ENCODE measurements at places on chromosomes 11 and 22. TPM values are rescaled to one million over a fixed set of nuclear protein-coding genes. Genes with fewer than 3 reads are reported as not detected.

DNA sequence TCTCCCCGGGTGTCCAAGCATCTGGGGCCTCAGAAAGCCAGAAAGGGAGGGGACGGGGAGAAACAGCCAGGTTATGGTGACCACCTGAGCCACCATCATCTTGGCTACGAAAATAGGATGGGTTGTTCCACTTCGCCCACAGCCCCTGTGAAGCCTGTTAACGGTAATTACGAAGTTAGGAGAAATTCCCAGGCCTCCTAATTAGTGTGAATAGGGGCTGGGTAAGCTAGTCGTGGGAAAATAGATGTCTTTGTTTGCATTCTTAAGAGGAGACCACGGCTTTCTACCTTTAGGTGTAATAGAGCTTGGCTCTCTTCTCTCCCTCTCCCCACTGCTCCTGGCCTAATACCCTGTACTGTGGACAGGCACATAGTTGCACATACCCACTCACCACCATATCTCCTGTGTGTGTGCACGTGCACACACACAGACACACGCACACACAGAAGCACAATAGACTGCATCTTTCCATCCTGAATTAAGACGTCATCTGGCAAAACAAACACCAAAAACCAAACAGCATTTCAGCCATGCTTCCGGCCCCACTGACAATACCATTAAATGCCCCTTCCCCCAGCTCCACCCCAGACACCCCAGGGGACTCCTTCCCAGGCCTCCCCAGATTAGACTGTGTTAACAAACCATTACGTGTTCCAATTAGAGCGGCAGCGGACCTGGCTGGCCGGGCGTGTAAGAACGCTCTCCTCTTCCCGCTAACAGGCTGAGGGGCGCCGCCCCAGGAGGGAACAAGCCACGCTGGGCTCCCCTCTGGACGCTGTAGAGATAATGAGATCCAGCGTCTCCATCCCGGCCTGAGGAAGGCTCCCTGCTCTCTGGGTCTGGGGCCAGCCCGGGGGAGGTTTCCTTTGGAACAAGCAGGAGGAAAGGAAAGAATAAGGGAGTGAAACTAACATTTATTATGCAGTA, 72.8 kb downstream of the TP53I11 start:
- peaks cover 47% of the 10 kb centered on the region for H3K36me3 ChIP-seq
- no peak overlapping the region for H3K4me3 ChIP-seq
- H3K4me1 ChIP-seq, result peaks cover 17% of the 10 kb centered on the region
- H3K27ac ChIP-seq, result no peak overlapping the region
- DNase-seq, result no peak

- no peak overlapping the region for H3K27ac ChIP-seq
- no peaks in the 10 kb centered on the region for H3K27me3 ChIP-seq
Observed at GRCh38 chr11:121418625-121419114, 33.4 kb upstream of the SORL1 start.

DNA sequence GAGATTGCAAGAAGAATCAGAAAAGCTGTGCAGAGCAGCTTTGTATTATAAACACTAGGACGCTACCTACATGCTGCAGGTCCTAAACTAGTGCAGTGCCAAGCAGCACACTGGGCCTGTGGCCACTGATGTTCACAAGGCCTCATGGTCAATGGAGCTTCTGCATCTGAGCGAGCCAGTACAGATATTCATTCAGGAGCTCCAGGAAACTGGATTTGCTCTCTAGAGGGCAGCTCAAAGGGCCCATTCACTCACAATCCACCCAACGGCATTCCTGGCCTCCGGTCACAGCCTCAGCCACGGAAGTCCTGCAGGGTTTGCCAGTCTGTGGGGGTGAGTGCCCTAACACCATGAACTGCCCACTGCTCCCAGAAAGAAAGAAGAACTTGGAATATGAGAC, 5.8 kb upstream of the TBC1D10A start:
- no peaks in the 10 kb centered on the region for H3K4me1 ChIP-seq
- peaks cover 44% of the 10 kb centered on the region for H3K36me3 ChIP-seq
- no peak for DNase-seq

- DNase-seq, result no peak
- H3K4me3 ChIP-seq, result no peak overlapping the region
- no peaks in the 10 kb centered on the region for H3K4me1 ChIP-seq
- no peaks in the 10 kb centered on the region for H3K36me3 ChIP-seq
Observed at GRCh38 chr22:48659404-48659996, 1168.2 kb downstream of the BRD1 start.

DNA sequence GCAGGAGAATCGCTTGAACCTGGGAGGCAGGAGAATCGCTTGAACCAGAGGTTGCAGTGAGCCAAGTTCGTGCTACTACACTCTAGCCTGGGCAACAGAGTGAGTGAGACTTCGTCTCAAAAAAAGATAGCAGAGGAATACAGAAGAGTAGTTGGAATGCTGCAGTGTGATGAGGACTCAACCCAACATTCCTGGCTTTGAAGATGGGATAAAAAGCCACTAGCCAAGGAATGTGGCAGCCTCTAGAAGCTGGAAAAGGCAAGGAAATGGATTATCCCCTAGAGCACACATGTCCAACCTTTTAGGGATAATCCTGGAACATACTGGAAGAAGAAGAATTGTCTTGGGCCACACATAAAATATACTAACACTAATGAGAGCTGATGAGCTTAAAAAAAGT, 13.9 kb downstream of the SLC25A17 start:
- no peak for DNase-seq
- no peaks in the 10 kb centered on the region for H3K27me3 ChIP-seq
- H3K27ac ChIP-seq, result no peak overlapping the region
- no peak overlapping the region for H3K4me3 ChIP-seq
- no peaks in the 10 kb centered on the region for H3K36me3 ChIP-seq
- no peaks in the 10 kb centered on the region for H3K4me1 ChIP-seq

DNA sequence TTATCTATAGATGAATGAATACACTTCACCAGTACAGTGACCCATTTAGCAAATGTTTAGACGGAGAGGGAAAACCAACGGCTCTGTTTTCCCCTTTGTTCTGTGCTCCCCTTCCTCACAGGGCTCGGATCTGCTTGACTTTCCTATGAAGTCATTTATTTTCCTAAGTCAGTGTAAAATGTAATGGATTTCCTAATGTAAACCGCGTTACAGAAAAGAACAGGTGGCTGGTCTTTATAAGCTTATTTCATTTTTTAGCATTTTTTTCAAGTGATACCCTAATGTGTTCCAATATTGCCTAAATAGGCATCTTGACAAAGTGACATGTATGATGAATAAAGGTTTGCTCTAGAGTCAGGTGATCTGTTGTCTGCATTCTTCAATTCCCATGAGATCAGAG, 207.5 kb downstream of the PGR start:
- H3K4me3 ChIP-seq, result no peak overlapping the region
- H3K4me1 ChIP-seq, result no peaks in the 10 kb centered on the region
- no peaks in the 10 kb centered on the region for H3K27me3 ChIP-seq
- no peak overlapping the region for H3K27ac ChIP-seq

GRCh38 chr22:39237318-39238100, 7.3 kb downstream of the PDGFB start:
- peaks cover 2% of the 10 kb centered on the region for H3K4me1 ChIP-seq
- H3K4me3 ChIP-seq, result no peak overlapping the region
- H3K27me3 ChIP-seq, result peaks cover 17% of the 10 kb centered on the region
- no peak for DNase-seq
- H3K36me3 ChIP-seq, result no peaks in the 10 kb centered on the region
- no peak overlapping the region for H3K27ac ChIP-seq

TAGLN gene
- polyA plus RNA-seq, result 611 TPM

All from small intestine (tissue), 16 donors.